Common myeloid progenitor, CD34-positive (primary cell): ENCODE measurements at places on chromosomes 13 and 19.

GRCh38 chr13:83221256-83221655 lies 661.0 kb downstream of the SLITRK1 start:
- peak; percentile 9 for DNase-seq

DNA sequence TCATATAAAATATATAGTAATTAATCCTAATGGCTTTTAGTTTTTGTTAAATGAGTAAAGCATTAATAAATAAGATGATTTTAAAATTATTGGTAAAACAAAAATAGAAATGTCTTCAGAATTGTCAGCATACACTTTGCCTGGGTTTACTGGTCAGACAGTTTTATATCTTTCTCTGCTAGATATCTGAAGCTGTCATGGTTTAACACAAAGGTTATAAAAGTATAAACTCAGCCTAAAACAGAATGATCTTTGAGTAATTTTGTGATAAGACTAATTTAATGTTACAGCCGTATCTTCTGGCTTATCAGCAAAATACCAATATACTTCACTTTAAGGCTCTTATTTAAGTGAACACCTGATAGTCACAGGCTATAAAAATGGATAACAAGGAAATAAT lies 17.8 kb upstream of the NAA16 start:
- DNase-seq, result no peak

DNA sequence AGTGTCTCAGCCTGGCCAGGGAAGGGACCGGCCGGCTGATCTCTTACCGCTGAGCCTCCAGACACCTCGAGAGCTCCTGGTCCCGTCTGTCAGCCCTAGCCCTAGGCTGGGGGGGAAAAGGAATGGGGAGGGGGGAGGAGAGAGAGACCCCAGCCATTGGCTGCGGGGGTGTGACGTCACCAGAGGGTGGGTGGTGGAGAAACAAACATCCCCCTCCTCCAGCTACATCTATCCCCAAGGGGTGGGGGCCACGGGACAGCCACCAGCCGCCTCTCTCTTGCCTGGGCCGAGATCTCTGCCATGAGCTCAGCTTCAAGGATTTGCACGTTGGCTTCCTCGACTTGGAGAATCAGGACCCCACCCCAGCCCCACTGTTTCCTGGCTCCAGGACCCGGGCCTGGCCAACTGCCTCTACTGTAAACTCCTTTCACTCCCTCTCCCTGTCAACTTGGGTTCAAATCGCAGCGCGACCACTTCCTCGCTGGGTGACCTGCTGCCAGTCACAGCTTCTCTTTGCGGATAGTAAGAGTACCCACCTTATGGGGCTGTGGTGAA lies at the start of gene PRX:
Gene PRX, minus strand, starts transcription at position 88 of the 555 bp plus-strand sequence. CDS start 5,446 bp downstream, outside the sequence.
- no peak for DNase-seq

DNA sequence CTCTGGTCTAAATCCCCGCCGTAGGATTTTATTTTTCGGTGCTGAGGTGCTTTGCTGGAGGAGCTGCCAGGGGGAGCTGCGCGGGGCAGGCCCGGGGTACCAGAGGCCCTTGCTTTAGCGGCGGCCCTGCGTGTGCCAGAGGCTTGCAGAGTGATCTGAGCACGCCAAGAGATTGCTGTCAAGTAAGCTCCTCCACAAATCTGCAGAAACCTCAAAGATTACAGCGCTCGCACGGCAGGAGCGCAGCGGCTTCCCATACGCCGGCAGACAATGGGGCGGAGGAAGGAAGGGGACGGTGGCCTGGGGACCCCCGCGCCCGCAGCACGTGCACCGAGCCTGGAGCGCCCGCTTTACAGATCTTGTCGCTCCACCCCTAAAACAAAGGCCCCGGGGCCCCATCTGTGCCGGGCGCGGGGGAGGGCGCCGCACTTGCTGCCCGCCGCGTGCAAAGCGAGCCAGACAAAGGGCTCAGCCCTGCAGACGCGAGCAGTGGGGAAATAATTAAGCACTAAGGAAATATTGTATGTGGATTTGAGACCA lies 9.1 kb upstream of the C19orf12 start:
- peak; percentile 72 for DNase-seq

GRCh38 chr13:79870766-79871165 lies 389.8 kb downstream of the NDFIP2 start:
- DNase-seq, result no peak

- DNase-seq, result no peak
Measured at GRCh38 chr13:97121894-97122293, 100.2 kb upstream of the MBNL2 start.

GRCh38 chr13:52695856-52696255 lies 43.2 kb downstream of the SUGT1 start:
- DNase-seq, result peak; percentile 46

GRCh38 chr13:40777809-40778175 lies 6.8 kb upstream of the MRPS31 start:
- DNase-seq, result no peak

GRCh38 chr13:50672025-50672424 lies 171.5 kb downstream of the DLEU7 start:
- no peak for DNase-seq

- no peak for DNase-seq
Measured at GRCh38 chr13:91664039-91664438, 265.6 kb downstream of the GPC5 start.

DNA sequence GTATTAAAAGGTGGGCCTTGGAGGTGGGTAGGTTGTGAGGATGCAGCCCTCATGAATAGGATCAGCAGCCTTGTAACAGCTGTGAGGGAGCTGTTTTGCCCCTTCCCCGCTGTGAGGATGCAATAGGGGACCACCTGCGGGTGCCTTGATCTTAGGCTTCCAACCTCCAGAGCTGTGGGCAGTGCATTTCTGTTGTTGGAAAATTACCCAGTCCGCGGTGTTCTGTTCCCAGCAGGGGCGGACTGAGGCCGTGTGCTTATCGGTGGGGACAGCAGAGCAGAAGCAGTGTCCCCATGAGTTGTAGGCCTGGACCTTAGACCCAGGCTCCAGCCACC lies 54.8 kb upstream of the TEX29 start:
- no peak for DNase-seq

GRCh38 chr19:37127999-37128820 lies 44.3 kb downstream of the ZNF585A start:
- DNase-seq, result no peak

DNA sequence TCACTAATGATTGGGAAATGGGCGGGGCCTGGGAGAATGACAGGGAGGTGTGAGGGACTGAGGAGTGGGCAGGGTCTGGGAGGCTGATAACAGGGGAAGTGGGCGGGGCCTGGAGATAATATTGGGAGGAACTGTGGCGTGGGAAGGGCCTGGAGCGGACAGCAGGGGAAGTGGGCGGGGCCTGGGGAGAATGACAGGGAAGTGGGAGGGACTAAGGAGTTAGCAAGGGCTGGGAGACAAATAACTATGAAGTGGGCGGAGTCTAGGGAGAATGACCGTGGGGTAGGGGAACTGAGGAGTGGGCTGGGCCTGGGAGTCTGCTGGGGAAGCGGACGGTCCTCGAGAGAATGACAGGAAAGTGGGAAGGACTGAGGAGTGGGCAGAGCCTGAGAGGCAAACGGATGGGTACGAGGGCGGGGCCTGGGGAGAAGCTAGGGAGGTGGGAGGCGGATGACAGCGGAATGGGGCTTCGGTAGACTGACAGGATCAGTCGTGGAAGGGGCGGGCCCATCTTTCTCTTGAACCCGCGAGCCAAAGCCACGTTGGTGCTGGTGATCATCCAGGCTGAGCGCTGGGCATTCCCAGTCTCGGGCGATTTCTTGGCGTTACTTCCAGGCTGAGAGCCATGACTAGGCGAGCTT lies 14.0 kb upstream of the TUBB4A start:
- DNase-seq, result peak; percentile 89

DNA sequence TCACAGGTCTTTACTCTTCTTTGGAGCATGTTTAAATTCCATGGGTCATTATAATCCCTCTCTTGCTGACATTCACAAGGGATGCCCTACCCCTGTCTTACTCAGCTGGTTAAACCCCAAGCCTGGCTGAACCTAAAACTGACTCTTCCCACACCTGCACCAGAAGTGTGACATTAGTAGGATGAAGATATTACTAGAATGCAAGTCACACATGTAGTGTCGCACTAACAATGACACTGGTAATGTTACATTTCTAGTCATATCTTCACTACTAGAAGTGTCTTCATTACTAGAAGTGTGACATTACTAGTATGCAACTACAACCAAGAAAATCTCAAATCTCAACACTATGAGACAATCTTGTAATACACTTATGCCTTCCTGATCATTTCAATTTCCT lies 14.2 kb downstream of the ZAR1L start:
- no peak for DNase-seq

GRCh38 chr13:110853235-110853721 lies 61.6 kb downstream of the ANKRD10 start:
- DNase-seq, result no peak

DNA sequence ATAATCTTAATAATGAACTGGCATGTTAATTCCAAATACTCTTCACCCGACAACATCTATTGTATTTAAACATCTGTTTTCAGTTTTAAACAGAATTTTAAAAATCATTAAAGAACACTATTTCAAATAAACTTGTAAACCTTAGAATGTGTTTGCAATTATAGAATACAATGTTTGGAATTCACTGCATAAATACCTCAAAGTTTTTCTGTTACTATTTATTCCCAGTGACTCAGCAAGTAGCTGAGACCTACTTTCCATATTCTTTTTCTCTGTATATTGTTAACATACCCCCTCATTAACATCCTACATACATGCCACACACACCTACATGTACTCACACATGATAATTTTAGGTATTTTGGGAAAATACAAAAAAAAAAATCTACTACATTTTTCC lies 1134.3 kb downstream of the SLITRK1 start:
- DNase-seq, result no peak

DNA sequence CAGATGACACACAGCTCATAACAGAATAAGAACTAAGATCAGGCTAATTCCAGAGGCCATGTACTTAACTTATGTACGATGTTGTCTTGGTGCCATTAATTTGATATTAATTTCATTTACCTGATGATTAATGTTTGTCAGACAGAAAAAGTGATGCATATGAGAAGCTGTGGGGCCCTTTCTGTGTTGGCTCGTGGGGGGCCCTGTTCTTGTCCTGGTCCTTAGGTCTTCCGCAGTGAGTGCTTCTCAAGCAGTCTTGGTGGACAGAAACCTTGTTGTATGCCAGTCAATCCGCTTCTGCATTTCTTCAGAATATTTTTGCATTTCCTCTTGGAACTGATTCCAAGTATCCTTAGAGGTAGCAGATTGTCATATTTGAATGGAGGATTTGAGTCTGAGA lies 20.2 kb downstream of the SAFB start:
- DNase-seq, result no peak

DNA sequence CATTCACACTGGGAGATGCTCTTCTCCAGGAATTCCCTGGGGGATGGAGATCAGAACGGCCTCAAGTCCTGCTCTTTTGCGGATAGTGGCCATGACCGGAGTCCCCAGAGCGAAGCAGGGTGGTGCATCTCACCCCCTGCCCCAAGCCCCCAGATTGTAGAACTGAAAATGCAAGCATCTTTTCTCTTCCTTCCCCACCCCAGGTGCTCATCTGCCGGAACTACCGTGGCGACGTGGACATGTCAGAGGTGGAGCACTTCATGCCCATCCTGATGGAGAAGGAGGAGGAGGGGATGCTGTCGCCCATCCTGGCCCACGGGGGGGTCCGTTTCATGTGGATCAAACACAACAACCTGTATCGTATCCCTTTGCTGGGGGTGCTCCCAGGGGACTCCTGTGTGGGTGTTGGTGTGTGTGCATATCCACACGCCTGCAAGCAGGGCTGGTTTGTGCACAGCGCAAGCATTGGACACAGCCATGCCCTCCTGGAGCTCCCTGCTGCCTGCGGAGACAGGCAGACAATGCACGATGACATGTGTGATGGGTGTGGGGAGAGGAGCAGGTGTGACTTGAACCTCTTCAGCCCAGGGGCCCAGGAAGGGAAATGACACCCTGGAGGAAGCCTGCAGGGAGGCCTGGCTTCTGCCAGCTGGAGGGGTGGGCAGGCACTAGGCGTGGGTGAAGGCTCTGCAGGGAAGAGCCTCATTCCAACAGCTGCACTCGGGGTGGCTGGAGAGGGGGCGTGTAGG lies 5.7 kb downstream of the AP1M1 start:
- no peak for DNase-seq

GRCh38 chr13:39859898-39860297 lies 204.4 kb downstream of the COG6 start:
- no peak for DNase-seq

- no peak for DNase-seq
Measured at GRCh38 chr13:50758796-50759195, 84.7 kb downstream of the DLEU7 start.

DNA sequence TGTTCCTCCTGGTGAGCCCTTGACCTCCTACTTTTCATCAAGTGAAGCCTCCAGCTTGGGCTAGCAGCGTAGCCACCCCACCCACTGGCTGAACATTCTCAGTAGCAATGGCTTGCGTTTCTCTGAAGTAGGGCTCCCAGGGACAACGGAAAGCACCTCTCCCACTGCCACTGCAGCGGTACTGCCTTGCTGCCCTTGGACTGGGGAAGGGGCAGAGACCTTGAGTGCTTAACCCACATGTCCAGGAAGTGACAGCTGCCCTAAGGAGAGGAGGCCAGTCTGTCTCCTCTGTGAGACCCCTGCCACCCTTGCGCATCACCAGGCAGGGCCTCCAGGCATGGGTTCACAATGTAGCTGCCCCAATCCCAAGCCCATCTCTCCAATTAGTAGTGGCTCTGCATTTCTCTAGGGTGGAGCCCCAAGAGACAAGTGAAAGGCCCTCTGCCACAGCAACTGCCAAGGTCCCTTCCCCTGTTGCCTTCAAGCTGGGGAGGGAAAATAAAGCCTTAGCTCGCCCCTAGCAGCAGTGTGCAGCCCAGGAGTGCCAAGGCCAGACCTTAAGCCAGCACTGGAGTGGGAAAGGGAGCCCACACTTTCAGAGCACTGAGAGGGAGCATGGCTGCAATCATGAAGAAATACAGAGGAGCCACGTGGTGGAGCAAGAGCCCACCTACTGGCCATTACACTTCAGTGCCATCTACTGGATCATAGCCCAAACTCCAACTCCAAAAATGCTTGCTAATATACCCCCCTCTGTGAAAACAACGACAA lies 175.9 kb upstream of the TRPC4 start:
- no peak for DNase-seq

GRCh38 chr13:34897220-34897619 lies 44.9 kb upstream of the NBEA start:
- no peak for DNase-seq

GRCh38 chr13:60970736-60971135 lies 444.9 kb downstream of the PCDH20 start:
- no peak for DNase-seq

- DNase-seq, result no peak
Measured at GRCh38 chr13:30241532-30241931, 65.8 kb downstream of the KATNAL1 start.

GRCh38 chr13:98134901-98135300 lies 8.0 kb upstream of the FARP1 start:
- DNase-seq, result no peak

DNA sequence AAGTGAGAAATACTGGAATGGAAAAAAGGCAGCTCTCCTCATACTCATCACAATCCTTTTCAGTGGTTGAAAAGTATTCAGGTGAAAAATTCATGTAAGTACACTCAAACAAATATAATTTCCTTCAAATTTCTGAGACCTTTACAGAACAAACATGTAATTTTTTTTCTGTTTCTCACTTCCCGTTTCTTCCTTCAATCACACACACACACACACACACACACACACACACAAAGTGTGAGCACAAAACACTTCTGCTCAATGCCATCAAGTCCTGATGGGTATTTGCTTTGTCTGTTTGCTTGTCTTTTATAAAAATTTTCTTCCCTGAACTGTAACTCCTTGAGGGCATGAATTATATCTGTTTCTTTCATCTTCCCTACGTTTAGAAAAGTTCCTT lies 110.6 kb downstream of the LIG4 start:
- no peak for DNase-seq

- DNase-seq, result no peak
Measured at GRCh38 chr13:99686944-99687411, 185.7 kb downstream of the TM9SF2 start.

GRCh38 chr13:105168295-105168694 lies 1367.2 kb downstream of the EFNB2 start:
- no peak for DNase-seq
